ENCODE measurements at places on chromosomes 3 and 15. TPM values are rescaled to one million over a fixed set of nuclear protein-coding genes. Genes with fewer than 3 reads are reported as not detected.

- H3K27ac ChIP-seq = peak overlapping the region; percentile 66
- peak overlapping the region; percentile 31 for H3K4me3 ChIP-seq
- H3K27me3 ChIP-seq = no peaks in the 10 kb centered on the region
- H3K4me1 ChIP-seq = peaks cover 57% of the 10 kb centered on the region
Measured at GRCh38 chr3:30658328-30659052, 52.1 kb downstream of the TGFBR2 start.

DNA sequence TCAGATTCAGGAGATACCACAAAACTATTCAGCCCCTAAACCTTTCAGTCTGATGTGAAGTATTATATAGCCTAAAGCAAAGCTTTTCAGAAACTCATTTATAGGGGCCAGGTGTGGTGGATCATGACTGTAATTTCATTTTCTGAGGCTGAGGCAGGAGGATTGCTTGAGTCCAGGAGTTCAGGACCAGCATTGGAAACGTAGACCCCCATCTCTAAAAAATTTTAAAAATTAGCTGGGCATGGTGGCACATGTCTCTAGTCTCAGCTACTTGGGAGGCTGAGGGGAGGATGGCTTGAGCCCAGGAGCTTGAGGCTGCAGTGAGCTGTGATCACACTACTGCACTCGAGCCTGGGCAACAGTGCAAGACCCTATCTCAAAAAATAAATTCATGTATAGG, 60.0 kb downstream of the TMOD3 start:
- H3K36me3 ChIP-seq = peaks cover 19% of the 10 kb centered on the region
- DNase-seq = no peak
- H3K27me3 ChIP-seq = no peaks in the 10 kb centered on the region
- H3K27ac ChIP-seq = no peak overlapping the region

- DNase-seq = no peak
- no peak overlapping the region for H3K27ac ChIP-seq
- no peak overlapping the region for H3K4me3 ChIP-seq
- H3K27me3 ChIP-seq = no peaks in the 10 kb centered on the region
Measured at GRCh38 chr3:101042996-101043686, 49.9 kb upstream of the ABI3BP start.

- H3K4me1 ChIP-seq = no peaks in the 10 kb centered on the region
- peaks cover 33% of the 10 kb centered on the region for H3K27me3 ChIP-seq
- H3K27ac ChIP-seq = no peak overlapping the region
- H3K4me3 ChIP-seq = no peak overlapping the region
- DNase-seq = no peak
Measured at GRCh38 chr3:133713347-133713746, 32.8 kb upstream of the TF start.

GRCh38 chr15:74967670-74968069, 11.1 kb upstream of the RPP25 start:
- H3K36me3 ChIP-seq = no peaks in the 10 kb centered on the region
- peaks cover 9% of the 10 kb centered on the region for H3K4me1 ChIP-seq
- no peak for DNase-seq
- no peak overlapping the region for H3K27ac ChIP-seq
- no peak overlapping the region for H3K4me3 ChIP-seq

The APH1B gene
- total RNA-seq = 11.4 TPM

GRCh38 chr3:67109651-67110204, 111.6 kb downstream of the KBTBD8 start:
- peak; percentile 3 for DNase-seq
- peaks cover 17% of the 10 kb centered on the region for H3K27me3 ChIP-seq
- H3K4me3 ChIP-seq = no peak overlapping the region
- no peak overlapping the region for H3K27ac ChIP-seq
- no peaks in the 10 kb centered on the region for H3K4me1 ChIP-seq

The SHQ1 gene
- 22.3 TPM for total RNA-seq

GRCh38 chr3:26962492-26963360, 340.2 kb downstream of the LRRC3B start:
- no peak overlapping the region for H3K4me3 ChIP-seq
- DNase-seq = no peak
- no peaks in the 10 kb centered on the region for H3K27me3 ChIP-seq
- H3K27ac ChIP-seq = no peak overlapping the region
- H3K36me3 ChIP-seq = no peaks in the 10 kb centered on the region
- H3K4me1 ChIP-seq = no peaks in the 10 kb centered on the region

DNA sequence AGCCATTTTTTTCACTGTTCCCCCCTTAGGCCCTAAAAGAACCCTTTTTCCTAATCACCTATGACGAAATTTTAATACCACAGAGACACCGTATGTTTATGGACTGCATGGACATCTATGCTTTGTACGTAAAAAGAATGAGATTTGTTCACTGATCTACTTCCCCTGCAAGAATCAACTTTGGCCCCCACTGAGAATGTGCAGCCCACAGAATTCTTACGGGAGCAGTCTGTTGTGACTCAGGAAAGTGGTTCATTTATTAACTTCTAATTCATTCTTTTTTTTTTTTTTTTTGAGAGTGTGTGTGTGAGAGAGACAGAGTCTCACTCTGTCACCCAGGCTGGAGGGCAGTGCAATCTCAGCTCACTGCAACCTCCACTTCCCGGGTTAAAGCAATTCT, 17.6 kb downstream of the EIF4E3 start:
- no peak overlapping the region for H3K4me3 ChIP-seq
- no peaks in the 10 kb centered on the region for H3K27me3 ChIP-seq
- H3K27ac ChIP-seq = peak overlapping the region; percentile 44
- DNase-seq = peak; percentile 32

- no peaks in the 10 kb centered on the region for H3K36me3 ChIP-seq
- H3K27me3 ChIP-seq = peaks cover 66% of the 10 kb centered on the region
Measured at GRCh38 chr15:79184465-79184892, 93.9 kb upstream of the RASGRF1 start.

GRCh38 chr3:32022947-32023346, 41.4 kb downstream of the ZNF860 start:
- no peak overlapping the region for H3K4me3 ChIP-seq
- peaks cover 15% of the 10 kb centered on the region for H3K4me1 ChIP-seq
- no peak overlapping the region for H3K27ac ChIP-seq
- H3K27me3 ChIP-seq = no peaks in the 10 kb centered on the region

DNA sequence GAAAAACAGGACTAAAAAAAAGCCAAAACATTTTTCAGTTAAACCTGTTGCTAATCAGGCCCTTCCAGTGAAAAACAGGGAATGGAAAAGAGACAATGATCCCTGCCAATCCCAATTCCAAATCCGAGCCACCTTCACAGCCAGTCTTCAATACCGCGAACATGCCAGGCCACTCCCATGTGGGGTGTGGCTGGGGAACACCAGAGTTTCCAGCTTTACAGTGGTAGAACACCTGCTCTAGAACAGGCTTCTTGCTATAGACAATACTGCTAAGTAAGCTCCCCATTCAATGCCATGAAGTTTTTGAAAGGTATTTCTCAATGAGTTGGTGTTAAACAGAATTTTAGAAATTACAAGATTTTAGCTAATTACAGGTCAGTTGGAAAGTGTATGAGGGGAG, 228.3 kb downstream of the ATP8B4 start:
- H3K4me1 ChIP-seq = no peaks in the 10 kb centered on the region
- H3K27ac ChIP-seq = no peak overlapping the region
- H3K36me3 ChIP-seq = no peaks in the 10 kb centered on the region
- no peak for DNase-seq

DNA sequence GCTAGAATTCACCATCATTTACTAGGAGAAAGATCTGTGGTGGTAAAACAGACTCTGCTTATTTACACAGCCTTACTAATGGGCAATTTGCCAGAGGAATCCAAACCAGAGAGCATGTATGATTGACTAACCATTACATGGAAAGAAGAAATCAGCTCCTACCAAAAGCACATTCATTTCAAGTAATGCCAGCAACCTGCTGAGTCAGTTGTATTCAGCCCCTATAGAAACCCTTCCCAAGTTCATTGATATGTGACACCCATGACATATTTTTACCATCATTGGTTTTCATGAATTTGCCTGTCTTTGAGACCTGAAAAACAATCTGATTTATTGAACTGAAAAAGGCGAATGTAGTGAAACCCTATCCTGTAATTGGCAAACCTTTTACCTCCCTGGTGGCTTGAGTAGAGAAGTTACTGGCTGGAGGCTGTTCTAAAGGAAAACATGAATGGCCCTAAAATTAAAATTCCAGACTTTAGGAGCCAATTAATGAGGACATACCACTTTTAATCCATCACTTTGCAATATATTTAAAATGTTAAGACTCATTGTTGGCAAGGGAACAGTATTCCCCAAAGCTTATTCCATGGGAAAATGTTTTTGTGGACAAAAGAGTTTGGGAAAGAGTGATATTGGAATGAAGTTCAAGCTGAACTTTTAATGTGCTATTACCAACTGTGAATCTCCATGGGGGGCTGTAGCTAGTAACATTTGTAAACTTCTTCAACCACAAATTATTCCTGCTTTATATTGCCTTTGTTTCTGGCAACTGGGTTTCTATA, 542.9 kb downstream of the FHIT start:
- DNase-seq = no peak
- no peak overlapping the region for H3K4me3 ChIP-seq
- H3K27ac ChIP-seq = no peak overlapping the region
- H3K4me1 ChIP-seq = no peaks in the 10 kb centered on the region

DNA sequence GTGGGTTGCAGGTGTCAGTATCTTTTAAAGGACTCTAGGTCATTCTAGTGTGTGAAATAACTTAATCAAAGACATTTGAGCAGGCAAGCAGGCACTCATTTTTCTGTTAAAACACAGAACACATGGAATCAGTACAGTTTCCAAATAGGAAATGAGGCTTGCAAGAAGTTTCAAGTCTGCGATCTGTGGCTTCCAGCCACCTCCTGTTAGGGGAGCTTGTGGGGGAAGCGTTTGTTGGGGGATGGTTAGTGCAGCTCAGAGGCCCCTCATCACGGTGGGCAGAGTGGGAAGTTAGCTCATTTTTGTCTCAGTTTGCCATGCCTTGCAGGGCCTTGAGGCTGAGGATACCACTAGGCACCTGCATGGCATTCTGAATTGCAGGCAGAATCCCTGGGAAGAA, 59.9 kb downstream of the SLC6A11 start:
- H3K36me3 ChIP-seq = no peaks in the 10 kb centered on the region
- H3K4me1 ChIP-seq = no peaks in the 10 kb centered on the region
- H3K27ac ChIP-seq = no peak overlapping the region
- H3K27me3 ChIP-seq = peaks cover 97% of the 10 kb centered on the region
- H3K4me3 ChIP-seq = no peak overlapping the region
- DNase-seq = no peak

DNA sequence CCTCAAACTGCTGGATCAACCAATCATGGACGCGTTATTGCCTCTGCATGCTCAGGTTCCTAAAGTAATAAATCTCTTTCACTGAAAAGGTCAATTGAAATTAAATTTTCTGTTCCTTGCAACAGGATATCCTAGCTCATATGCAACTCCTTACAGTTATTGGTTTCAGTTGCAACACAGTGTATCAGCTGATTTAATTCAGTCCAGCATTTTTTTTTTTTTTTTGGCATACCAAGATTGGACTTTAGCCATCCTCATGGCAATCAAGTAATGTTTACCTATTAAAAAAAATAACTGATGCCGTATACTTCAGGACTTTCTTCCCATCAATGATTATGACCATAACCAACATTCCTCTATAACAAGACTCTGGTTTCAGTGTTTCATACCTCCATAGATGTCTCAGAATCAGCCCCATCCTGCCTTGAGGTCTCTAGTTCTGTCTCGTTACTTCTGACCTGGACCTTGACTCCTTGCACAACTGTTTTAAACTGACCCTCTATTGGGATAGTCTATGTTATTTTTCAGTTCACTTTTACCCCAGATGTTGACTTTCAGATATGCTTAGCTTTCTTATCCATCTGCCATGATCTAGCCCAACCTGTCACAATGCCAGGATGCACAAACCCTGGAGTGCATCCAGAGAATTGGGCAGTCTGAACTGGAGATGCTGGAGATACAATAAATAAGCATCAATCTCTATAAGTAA, 265.0 kb upstream of the GADL1 start:
- no peak overlapping the region for H3K27ac ChIP-seq
- H3K36me3 ChIP-seq = no peaks in the 10 kb centered on the region
- DNase-seq = no peak
- H3K4me1 ChIP-seq = no peaks in the 10 kb centered on the region

DNA sequence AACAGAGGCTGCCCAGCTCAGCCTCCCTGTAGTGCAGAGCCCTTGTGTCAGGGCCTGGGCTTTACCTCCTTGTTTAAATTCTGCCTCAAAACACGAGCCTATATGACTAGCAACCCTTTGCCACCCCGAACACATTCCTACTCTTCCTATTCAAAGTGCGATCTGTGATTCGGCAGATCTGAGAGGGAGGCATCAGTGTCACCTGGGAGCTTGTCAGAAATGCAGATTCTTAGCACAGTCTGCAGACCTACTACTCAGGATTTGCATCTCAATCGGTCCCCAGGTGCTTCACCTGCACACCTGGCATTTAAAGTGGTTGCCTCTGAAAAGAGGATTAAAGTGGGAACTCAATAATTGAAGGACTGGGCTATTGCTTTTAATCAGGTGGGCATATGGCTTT, 273.2 kb upstream of the TOPAZ1 start:
- no peak overlapping the region for H3K4me3 ChIP-seq
- no peaks in the 10 kb centered on the region for H3K4me1 ChIP-seq
- peaks cover 59% of the 10 kb centered on the region for H3K27me3 ChIP-seq
- no peak overlapping the region for H3K27ac ChIP-seq
- no peaks in the 10 kb centered on the region for H3K36me3 ChIP-seq

GRCh38 chr3:9217784-9218513, 31.5 kb downstream of the SRGAP3 start:
- H3K27ac ChIP-seq = no peak overlapping the region
- H3K36me3 ChIP-seq = no peaks in the 10 kb centered on the region
- no peak for DNase-seq
- H3K4me1 ChIP-seq = no peaks in the 10 kb centered on the region
- peaks cover 14% of the 10 kb centered on the region for H3K27me3 ChIP-seq

GRCh38 chr3:115843206-115843605, 219.9 kb downstream of the GAP43 start:
- H3K36me3 ChIP-seq = peaks cover 9% of the 10 kb centered on the region
- peaks cover under 1% of the 10 kb centered on the region for H3K4me1 ChIP-seq
- no peak overlapping the region for H3K4me3 ChIP-seq
- no peak overlapping the region for H3K27ac ChIP-seq
- no peak for DNase-seq
- H3K27me3 ChIP-seq = no peaks in the 10 kb centered on the region

GRCh38 chr3:183911763-183912506, 27.3 kb upstream of the PARL start:
- no peak overlapping the region for H3K4me3 ChIP-seq
- no peak for DNase-seq
- peaks cover 15% of the 10 kb centered on the region for H3K4me1 ChIP-seq

The KNL1 gene
- 19.0 TPM for total RNA-seq

DNA sequence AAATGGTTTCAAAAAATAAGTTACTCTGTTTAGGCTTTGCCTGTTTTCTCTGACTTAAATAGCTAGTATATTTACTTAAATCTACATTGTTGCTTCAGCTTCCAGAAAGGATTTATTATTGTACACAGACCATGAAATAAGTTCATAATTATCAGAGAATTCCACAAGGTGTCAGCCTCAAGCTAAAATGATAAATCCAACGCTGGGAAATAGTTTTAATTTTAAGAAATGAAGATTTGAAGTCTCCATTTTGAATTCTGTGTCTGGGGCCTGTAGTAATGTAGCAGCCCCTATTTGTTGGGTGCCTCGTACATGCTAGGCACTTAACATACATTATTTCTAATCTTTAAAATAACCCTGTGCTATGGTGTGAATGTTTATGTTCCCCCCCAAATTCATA, 92.6 kb upstream of the KCNMB2 start:
- no peak for DNase-seq
- no peak overlapping the region for H3K4me3 ChIP-seq
- no peaks in the 10 kb centered on the region for H3K4me1 ChIP-seq
